Right ventricle myocardium superior (tissue), 1 donor: ENCODE measurements at places on chromosomes 2 and 18.

- DNase-seq = no peak
Observed at GRCh38 chr2:113080134-113080533, 12.4 kb downstream of the IL1F10 start.

DNA sequence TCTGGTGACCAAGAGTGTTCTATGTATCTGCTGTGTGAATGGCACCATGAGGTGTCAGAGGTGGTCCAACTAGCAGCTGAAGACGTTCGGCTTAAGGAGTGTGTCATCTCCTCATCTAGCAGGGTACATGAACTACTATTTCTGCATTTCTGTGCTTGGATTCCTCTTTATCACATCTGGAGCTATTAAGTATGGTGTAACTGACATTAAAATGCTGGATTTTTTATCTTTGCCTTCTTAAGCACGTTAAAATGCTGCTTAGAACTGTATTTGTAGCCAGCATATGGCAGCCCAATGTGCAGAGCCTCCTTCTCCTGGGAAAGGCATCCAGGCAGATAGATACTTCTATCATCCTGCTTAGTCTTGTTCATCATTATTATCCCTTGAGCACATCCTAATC lies 409.3 kb upstream of the MMADHC start:
- DNase-seq = no peak

DNA sequence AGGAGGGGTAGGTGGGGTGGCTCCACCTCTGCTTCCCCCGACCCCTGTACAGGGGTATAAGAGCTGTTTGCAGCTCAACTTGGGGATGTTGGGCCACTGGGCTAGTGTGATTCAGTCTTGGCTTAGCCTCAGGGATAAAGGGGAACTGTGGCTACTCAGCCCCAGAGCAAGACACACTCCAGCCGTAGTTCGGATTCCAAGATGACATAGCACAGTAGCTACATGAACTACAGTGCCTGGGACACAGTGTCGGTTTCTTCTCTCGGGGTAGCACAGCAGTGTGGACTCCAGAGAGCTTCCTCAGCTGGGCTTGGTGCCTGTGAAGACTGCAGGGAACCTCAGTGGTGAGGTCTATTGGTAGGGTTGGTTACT lies 21.1 kb downstream of the CARF start:
- no peak for DNase-seq

GRCh38 chr18:22311301-22311700 lies 106.4 kb downstream of the CTAGE1 start:
- DNase-seq = no peak

GRCh38 chr2:216103213-216103612 lies 5.9 kb upstream of the XRCC5 start:
- no peak for DNase-seq

DNA sequence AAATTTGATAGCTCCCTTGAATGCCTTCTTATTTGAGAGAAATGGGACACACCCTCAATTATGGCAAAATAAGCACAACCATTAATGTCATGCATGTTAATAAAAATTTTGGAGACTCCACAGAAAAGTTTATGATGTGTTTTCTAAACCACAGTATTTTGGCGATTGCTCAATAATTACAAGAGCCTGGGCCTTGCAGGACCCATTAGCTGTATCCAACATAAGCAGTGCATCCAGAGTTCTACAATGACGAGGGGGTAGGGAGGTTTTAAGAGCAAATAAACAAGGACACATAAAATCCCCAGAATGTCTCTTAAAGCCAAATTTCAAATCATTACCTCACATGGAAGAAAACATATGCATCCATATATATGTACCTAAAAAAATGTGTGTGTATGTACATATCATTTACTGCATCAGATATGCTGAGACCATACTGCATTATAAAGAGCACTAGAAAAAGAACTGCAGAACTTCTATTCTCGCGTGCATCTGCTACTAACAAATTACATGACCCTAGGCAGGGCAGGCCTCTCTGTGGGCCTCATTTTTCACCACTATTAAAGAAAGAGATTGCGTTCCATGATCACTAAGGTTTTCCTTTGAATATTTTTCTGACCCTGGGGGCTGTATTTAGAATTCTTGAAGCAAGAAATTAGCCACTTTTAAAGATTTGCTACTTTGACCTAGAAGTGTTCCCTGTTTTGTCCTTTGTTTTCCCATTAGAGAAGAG lies 38.0 kb downstream of the CMPK2 start:
- DNase-seq = no peak

DNA sequence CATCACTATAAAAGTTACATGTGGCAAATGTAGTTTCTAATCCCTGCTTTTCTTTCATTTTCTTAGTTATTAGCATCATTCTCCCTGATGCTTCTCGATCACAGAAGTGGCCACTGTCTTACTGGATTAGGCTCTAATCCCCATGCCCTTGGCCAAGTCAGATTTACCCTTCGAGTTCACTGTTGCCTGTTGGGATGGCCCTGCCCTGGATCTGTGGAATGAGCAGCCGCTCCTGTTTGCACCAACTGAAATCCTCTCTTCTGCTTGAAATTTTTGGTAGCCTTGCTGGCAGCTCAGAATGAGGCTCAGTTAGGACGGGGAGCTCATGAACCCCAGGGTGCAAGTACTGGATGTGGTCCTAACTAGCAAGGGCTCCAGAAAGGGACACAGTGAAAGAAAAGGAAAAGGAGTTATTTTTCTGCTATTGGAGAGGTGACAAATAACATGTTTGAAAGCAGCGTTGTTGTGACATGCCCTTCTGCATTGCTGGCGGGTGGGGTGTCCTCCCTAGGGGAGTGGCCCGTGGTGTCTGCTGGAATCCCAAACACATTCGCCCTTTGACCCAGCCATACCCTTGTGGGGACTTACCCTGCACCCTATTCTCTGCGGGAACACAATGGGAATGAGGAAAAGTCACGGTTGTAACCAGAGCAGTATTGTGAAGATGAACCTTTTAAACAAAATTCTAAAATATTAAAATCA lies 34.5 kb downstream of the RBFA start:
- no peak for DNase-seq

DNA sequence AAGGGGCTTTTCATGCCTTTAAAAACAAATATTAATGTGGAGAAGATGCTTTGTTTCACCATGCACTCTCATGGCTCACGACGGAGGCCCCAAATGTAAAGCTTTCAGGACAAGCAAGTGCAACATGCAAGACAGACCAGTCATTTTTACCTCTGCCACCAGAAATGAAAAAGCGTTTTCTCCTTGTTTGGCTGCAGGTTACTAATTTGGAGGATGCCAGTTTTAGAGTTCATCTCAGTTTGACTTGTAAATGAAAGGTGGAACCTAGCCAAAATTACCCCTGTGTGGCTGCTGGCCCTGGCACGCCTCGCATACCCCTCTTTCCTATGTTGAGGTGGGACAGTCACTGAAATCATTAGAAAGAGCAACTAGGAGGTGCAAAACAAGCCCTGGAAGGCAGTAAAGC lies 138.6 kb downstream of the BCL2 start:
- no peak for DNase-seq

DNA sequence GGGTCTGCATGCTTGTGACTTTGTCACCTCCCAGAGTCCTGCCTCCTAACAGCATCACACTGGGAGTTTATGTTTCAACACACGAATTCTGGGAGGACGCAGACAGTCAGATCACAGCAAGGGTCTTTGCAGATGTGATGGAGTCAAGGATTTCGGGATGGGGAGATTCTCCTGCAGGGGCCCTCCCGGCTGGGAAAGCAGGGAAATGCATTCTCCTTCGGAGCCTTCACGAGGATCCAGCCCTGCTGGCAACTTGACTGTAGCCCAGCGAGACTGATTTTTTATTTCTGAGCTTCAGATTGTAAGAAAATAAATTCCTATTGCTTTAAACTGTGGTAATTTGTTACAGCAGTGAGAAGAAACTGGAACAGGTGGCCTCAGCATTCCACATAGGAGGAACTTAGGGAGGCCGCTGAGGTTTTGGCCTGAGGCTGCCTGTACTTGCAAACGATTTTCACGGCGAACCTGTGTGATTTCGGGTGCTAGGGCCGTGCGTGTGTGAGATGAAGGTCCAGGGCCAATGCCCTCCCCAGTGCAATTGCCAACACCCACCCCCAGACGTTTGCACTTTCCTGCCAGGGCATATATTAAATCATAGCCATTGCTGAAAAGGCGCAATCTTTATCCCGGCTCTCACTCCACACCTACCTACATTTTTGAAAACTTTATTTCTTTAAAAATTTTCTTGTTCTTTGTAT lies 79.8 kb downstream of the ASB1 start:
- DNase-seq = no peak

- no peak for DNase-seq
Observed at GRCh38 chr2:69217333-69218080, 169.5 kb downstream of the GFPT1 start.

DNA sequence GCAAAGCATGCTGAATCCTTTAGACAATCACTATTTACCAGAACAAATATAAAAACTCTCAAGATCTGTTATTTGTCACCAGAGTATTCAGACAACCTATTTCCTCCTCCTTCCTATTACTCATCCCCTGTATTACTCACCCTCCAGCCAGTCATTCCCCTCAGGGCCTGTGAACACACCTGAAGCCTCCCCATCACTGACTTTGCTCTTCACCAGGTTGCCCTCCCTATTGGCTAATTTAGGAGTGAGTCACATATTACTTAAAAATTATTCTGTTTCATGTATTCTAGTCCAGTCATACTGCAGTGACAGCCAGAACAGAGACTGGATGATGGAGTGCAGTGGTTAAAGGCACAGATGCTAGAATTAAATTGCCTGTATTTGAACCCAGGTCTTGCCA lies 3.7 kb upstream of the ATG16L1 start:
- no peak for DNase-seq

DNA sequence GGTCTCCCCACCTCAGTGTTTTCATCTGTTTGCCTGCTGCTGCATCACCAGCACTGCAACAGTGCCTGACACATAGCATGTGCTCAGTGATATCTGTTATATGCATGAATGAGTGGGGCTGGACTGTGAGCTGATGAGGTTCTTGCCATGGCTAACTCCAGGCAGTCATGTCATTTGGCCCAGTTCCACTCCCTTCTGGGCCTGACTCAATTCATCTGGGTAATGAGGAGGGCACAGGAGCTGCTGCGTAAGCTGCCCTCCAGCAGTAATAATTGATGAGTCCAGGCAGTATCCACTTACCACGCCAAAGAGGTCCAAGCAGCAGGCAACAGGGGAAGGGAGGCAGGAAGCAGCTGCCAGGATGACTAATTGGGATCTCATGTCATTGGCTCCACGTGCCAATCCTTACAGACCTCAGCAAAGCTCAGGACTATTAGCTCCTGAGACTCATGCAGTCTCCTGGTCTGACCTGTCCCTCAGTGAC lies 34.1 kb upstream of the MAT2A start:
- DNase-seq = peak; percentile 50

- DNase-seq = no peak
Observed at GRCh38 chr18:21857871-21858270, 117.3 kb downstream of the MIB1 start.

DNA sequence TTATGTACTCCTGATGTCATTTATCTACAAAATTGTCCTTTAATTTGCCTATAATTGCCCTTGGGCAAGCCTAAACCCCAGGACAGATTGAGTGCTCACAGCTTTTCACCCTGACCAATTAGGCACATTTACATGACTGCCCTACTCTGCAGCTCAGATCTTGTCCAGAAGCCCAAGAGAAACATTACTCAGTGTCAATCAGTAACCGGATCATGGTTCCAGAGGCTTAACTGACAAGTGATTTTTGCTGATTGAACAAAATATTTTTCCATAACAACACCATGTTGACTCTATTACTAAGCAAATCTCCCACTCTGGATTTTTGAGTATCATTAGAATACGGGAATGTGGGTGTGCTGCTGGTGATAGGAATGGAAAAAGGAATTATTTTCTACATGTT lies 465.4 kb upstream of the TNP1 start:
- no peak for DNase-seq

GRCh38 chr2:20429528-20429927 lies 17.3 kb upstream of the RHOB start:
- DNase-seq = peak; percentile 57

- DNase-seq = no peak
Observed at GRCh38 chr2:134282629-134283400, 28.9 kb downstream of the MGAT5 start.

GRCh38 chr2:130785466-130786055 lies 30.2 kb downstream of the AMER3 start:
- DNase-seq = no peak

DNA sequence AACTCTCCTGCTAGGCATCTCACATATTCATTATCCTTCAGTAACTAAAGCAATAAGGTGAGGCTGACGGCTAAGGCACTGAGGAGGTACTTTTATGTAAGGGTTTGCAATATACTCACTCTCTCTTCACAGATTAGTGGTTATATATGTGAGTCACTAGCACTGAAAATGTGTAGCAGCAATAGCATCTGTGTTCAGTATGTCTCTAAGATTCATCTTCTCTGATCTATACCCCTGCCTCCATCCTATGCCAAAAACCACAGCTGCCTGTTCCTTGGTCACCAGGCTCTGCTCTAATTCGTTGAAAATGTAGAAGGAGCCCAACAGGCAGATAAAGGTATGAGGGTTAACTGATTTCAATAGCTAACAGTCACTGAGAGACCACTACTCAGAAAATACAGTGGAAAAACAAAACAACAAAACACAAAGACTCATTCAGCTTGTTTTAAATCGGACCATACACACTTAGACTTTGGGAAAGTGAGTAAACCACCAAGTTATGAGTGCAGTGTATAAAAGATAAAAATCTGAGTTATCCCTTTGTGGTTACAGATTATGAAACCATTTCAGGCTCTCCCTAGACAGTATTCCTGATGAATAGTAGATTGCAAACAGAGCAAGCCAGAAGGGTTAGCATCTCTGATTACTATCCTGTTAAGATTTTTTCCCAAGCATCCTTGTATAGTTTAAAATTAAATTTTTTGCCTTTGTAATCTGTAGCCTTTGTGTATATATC lies 75.3 kb upstream of the CYP26B1 start:
- no peak for DNase-seq

DNA sequence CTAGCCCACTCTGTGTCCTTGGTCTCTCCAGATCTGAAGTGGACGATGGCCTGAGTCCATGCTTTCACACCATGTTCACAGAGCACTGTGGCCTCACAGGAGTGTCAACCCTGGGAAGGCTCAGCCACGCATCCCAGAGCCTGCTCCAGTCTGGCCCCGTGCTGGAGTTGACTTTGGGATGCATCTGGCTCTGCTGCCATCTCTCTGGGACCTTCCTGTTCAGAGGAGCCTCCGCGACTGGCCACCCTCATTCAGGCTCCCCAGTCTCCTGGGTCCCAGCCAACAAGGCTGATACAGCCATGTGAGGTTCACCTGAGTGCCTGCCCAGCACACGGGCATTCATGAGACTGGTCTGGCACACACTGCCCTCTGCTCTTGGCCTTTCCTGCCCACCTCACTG lies 199.7 kb upstream of the RAB6C start:
- no peak for DNase-seq

DNA sequence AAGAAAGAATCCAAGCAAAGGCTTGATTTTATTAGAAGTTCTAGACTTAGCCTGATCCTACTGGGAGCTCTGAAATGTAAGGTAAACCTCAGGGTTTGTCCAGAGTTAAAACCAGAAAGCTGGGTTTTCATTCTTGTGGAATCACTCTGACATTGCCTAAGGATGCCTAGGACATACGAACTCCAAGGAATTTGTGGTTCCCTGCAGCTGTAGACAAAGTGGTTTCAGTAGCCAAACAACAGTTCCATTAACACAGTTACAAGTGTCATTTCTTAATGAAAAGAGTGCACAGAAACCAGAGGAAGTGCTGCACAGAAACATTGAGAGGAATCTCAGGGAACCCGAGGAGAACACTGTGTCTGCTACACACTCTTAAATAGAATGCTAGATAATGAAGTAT lies 221.4 kb upstream of the ST6GAL2 start:
- no peak for DNase-seq
